ENCODE measurements at places on chromosomes 3 and 15.

GRCh38 chr3:124985349-124985748, 50.8 kb upstream of the MUC13 start:
- no peak for DNase-seq

- no peak for DNase-seq
These were observed 44.5 kb downstream of the OSBPL10 start for GRCh38 chr3:31936420-31937060.

DNA sequence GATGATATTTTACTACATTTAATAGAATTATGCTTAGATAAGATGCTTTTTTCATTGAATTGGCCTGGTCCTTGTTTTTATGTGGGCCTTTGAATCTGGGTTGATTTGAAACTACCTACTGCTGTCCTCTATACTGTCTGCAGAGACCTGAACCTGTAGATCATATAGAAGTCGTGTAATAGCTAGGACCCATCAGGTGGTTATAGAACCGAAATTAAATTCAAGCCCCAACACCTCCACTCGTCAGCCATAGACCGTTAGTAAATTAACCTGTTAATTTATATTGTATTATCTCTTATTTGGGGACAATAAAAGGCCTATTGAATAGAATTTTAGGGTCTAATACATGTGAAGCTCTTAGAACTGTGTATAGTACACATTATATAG, 108.4 kb downstream of the MBNL1 start:
- no peak for DNase-seq

DNA sequence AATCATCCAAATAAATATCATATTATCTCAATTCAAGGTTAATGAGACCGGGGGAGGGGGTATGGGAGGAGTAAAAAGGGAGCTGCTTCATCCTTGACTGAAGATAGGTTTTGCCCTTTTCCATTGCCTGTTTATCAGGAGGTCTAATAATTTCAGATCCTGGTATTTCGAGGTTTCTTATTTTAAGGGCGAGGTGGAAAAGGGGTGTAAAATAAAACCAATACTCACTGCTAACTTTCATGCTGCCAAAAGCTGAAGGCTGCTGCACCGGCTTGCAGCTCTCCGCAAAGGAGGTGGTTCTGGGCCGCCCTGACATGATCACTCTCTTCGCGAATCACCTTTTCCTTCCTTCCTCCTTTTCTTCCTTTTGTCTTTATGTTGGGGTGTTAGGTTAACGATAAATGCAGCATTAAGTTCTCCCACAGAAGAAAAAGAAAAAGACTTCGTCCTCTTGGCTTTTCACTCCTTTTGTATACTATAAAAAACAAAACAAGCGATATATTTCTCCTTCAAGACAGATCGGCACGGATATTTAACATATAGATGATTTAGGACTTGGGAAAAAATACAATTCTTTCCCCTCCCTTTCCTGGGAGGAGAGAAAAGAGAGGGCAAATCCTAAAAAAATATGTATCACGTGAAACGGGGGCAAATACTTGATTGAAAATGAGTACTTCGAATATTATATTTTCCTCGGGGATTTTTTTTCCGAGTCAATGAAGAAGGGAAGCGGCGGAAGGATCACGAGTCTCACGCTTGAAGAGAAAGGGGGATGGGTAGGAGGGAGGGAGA, 932 bp downstream of the GSK3B start:
- no peak for DNase-seq

DNA sequence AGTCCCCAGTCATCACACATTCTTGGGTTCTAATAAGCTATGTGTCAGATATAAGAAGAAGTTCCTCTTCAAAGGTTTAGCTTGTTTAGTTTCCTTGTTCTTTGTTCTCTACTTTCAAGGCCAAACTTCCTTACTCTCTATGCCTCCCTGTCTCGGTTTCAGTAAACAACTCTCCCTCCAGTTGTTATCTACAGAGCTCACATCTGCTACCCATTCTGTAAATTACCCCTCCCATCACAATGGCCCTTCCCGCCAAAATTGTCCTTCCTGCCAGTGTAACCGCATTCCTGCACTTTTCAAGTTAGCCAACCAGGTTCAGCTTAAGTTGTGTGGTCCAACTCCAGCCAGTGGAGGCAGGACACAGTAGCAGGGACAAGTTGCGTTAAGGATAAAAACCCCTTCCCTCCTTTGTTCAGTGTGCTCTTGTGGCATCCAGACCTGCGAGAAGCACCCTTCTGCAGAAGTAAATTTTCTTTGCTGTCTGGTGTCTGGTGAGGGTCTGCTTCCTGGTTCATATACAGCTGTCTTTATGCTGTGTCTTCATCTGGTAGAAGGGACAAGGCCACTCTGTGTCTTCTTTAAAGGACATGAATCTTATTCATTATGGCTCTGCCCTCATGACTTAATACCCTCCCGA, 342.1 kb upstream of the GRM7 start:
- no peak for DNase-seq

- no peak for DNase-seq
These were observed 609.3 kb downstream of the IGSF11 start for GRCh38 chr3:118425272-118425837.

DNA sequence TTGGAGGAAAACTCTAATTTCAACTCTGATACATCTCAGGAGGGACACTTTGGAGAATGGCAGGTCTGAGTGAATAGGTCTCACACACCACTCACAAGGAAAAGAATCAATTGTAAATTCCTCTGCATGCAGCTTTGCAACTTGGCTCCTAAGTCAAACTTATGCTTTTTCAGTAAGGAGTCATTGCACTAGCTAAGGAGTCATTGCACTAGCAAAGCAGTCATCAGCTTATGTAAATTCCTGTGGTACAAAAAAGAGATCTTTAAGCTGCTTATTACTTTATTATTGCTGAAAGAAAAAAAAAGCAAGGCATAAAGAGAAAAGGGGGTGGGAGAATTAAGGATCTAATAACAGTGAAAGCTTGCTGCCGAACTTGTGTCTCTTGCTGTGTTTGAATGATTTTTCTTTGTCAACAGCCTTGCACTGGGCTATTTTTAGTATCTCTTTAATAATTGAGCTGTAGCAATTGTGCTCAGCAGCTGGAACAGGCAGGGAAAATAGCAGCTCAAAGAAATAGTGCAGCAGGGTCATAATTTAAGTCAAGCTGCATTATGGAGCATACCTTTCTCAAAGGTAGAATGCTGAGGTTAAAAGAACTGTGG, 154.3 kb upstream of the ARPP21 start:
- DNase-seq: no peak

- peak; percentile 11 for DNase-seq
These were observed 37.8 kb downstream of the ZNF445 start for GRCh38 chr3:44439499-44440295.

DNA sequence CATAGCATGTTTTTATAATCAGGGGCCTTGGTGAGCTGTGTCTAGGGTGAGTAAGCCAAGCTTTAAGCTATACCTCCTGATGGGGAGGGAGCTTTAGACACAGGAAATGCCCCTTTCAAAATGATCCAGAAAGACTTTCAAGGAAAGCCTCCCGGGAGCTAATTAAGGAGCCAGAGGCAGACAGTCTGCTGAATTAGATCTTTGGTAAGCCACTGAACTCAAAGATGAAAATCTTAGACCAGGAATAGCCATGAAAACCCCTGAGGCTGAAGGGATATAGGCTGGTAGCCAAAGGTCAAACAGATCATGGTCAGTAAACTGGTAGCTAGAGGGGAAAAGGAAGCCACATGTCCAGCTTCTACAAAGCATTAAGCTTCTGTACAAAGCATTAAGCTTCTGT, 42.7 kb upstream of the GAP43 start:
- no peak for DNase-seq

DNA sequence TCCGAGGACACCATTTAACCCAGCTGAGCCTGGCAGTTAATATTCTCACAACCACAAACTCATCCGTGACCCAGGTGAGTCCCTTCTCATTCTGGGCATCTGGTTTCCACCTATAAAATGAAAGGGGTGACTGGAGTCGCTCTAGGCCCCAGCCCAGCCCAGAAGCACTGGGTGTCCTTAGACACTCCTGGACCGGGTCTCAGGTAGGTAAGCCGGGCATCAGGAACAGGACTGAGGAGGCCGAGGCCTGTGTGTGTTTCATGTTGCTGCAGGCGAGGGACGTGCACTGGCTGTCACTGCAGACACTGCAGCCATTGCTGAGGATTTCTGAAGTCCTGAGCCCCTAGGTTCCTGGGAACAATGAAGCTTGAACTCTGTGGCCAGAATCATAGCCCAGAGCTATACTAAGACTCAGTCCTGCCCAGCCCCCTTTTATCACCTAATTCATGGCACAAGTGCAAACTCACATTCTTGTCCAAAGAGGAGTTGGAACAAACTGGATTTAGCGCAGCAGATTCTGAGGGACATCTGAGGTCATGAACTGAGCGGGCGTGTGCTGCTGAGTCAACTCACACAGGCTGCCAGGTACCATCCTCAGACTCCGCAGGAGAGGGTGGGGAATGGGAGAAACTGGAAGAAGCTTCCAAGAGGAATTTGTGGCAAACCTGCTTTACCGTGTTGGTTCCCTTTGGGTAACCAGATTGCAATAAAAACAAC, 184.9 kb downstream of the FAM43A start:
- DNase-seq: no peak

DNA sequence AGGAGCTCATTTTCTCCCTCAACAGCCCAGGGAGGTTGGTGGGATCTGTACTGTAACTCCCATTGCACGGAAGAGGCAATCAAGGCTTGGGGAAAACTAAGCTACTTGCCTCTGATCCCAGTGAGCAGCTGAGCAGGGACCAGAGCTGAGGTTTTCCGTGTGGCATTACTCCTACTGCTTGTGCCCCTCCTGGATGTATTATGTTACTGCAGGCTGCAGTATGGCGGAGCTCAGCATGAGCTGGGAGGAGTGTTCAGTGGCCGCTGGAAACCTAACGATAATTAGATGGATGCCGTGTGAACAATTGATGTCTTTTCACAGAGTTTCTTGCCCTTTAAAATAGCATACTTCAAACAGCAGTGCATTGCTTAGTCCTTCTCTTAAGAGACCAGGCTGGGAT, 2.0 kb upstream of the TPRG1 start:
- DNase-seq: no peak

DNA sequence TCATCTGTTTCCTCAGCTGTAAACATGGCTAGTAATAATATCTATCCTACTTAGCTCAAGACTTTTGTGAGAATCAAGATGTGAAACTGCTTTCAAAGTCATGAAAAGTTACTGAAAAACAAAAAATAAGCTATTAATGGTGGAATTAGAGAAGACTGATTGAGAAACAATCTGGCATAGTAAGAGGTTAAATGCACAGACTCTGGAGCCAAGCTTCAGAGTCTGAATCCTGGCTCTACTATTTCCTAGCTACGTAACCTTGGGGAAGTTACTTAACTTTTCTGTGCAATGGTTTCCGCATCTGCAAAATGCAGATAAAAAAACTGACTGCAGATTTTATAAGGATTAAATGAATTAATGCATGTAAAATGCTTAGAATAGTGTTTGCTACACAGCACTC, 28.8 kb downstream of the LRRFIP2 start:
- no peak for DNase-seq

DNA sequence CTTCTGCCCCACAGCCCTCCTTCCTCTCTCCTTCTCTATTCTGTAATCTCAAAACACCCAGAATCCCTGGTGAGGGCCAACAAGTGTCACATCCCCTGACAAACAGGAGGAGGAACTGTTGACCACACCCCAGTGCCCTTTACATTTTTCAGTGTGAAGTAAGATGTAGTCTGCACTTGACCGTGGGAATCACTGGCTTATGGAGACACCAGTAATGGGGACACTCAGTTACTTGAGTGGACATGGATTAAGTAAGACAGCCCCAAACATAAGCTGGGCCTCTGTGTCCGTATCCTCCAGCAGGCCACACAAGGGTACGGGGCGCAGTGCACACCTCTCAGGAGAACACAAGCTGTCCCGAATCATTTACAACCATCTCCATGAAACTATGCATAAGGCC, 28.4 kb upstream of the LIMD1 start:
- no peak for DNase-seq

DNA sequence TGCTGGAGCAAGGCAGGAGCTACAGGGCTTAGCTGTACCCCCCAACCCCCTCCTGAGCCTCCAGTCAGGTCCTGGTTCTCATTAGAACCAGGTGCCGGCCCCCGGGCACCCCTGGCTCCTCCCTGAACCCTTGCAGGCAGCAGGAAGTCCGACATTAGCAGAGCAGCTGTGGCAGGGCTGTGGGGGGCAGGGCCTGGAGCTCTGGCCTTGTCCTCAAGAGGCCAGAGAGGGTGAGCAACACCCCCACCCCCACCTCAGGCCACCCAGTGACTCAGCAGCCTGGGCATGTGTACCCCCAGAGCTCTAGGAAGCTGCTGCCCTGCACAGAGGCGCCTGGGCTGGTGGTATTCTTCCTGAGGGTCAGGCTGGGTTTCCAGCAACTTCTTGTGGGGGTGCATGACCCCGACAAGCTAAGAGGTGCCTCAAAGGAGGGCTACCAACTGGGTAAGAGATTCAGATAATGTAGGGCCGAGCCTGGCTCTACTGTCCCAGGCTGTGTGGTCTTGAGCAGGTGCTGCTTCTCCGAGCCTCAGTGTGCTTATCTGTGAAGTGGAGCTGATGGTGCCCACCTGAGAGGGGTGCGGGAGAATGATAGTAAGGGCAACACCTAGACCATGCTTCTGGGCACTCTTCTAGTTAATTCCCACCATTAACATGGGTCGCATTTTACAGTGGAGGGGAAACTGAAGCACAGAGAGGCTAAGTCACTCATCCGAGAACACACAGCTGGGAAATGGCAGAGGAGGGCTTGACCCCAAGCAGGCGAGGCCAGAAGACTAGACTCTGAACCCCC, 16.0 kb downstream of the H1-8 start:
- no peak for DNase-seq

DNA sequence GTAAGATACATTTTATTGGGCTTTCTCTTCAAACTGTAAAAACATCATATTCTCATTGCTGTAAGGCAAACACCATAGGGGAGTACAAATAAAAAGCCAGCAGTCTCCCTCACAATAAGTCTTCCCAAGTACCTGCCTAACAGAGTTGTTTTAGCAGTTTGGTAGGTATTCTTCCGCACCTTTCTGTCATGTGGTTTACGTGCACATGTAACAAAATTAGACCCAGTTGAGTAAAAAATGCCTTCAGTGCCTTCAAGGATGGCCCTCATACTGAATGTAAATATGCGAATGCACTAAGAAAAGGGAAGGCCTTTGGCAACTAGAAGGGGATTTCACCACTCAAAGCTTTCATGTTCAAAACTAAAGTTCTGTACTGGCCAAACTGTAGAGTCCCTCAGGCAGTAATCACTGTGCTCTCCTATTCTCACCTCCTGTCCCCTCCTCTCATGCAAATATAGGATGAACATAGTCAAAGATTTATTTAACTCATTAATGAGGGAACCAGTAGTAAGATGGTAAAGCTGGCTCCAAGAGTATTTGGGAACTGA, 26.4 kb downstream of the USP3 start:
- no peak for DNase-seq

- no peak for DNase-seq
These were observed 45.1 kb downstream of the CCDC191 start for GRCh38 chr3:114011059-114011797.

- no peak for DNase-seq
These were observed 59.6 kb downstream of the PIAS1 start for GRCh38 chr15:68113751-68114150.

All from posterior cingulate gyrus (tissue), 11 donors.